ENCODE measurements at places on chromosomes 6 and 20.
A peak's percentile ranks its signal among the peaks of the same experiment; 100 is the strongest.

- no peak for DNase-seq
Observed at GRCh38 chr6:162690158-162690557, 37.4 kb downstream of the PRKN start.

- no peak for DNase-seq
Observed at GRCh38 chr6:6861995-6862394, 245.8 kb upstream of the RREB1 start.

- no peak for DNase-seq
Observed at GRCh38 chr6:12324099-12324498, 33.9 kb downstream of the EDN1 start.

- no peak for DNase-seq
Observed at GRCh38 chr6:21309807-21310221, 283.7 kb upstream of the SOX4 start.

DNA sequence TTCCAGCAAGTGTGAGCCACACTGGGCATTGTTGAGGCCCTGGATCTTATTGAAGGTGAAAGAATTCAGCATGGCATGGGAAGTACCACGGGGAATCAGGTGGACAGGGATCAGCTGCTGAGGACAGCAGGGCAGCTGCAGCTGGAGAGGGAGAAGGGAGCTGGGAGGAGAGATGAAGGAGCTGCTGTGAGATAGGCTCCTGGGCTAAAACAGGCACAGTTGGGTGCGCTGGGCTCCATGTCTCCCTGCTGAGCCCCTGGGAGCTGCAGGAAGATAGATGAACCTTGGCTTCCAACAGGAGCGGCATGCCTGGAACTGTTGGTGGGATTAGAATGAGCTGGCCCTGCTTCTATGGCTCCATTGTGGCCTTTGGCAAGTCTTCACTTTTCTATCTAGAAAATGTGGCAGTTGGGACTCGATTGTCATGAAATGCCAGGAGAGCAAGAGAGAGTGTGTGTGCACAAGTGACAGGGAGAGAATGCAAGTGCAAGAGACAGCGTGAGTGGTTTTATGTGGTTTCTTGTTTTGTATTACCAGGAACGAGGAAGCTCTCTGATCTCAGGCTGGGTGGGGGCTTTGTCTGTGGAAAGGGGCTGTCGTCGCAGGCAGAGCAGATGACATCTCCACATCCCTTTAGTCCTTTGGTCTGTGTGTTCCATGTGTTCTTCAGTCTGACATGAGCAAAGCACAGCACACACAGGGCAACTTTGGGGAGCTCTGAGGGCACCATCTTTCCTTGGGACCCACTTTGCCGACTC lies 20.4 kb downstream of the SNPH start:
- no peak for DNase-seq

GRCh38 chr6:44011350-44011920 lies 115.8 kb downstream of the MRPL14 start:
- no peak for DNase-seq

DNA sequence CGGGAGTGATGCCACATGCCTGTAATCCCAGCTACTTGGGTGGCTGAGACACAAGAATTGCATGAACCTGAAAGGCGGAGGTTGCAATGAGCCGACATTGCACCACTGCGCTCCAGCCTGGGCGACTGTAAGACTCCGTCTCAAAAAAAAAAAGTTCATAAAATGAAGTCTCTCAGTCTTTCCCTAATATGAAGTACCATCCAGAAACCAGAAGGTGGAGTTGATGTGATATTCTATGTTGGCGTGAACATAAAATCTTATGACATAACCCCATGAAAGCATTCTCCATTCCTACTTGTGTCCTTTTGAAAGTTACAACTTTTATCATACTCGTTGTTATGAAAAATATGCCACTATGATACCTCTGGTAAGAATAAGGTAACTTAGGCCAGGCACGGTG lies 5.7 kb downstream of the SOD2 start:
- no peak for DNase-seq

GRCh38 chr6:170159022-170159965 lies 131.6 kb downstream of the DLL1 start:
- peak; percentile 26 for DNase-seq

- no peak for DNase-seq
Observed at GRCh38 chr20:64239449-64240242, 15.9 kb upstream of the PCMTD2 start.

GRCh38 chr20:38242848-38243708 lies 17.5 kb downstream of the KIAA1755 start:
- DNase-seq, result peak; percentile 21

DNA sequence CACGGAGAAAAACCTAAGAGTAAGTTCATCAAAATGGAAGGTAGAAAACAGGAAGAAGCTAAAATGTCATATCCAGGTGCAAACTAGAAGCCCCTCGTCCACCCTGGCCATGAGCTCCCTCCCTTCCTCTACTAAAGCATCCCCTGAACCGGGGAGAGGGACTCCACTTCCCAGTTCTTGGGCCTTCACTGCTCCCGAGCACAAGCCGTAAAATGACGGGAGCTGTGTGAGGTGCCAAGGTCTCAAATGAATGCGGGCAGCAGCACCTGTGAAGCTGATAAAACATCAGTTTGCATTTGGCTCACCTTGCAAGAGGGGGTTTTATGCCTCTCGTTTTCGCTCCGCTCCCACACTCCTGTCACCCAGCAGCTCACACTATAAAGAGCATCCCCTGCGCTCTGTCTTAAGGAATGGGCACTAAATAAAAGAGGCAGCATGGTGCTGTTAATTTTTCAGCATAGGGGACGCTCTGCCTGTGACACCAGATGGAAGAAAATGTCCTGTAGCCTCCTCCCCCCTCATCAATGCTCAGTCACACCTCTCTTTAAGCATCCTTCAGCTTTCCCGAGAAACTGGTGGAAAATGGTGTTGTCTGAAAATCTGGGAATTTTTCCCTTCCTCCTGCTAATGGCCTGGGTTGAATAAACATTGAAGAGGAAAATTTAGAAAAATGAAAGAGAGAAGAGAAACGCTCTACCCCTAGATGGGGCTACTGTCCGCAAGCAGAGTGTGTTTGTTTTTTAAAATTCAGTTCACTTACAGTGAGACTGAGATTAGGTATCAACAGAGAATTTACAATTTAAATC lies 563.0 kb upstream of the AGPAT4 start:
- DNase-seq, result peak; percentile 36

DNA sequence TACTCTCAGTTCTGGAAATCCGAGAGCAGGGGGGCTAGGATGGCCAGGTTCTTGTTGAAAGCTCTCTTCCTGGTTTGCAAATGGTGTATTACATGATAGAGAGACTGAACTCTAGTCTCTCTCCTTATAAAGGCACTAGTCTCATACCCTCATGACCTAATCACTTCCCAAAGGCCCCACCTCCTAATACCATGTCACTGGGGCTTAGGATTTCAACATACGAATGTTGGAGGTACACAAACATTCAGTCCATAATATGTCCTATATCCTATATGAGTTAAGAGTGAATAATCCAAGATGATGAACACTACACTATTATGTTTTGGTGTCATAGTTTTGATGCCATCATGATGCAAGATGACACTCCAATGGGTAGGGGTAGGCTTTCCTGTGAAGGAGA lies 20.0 kb upstream of the TXLNB start:
- DNase-seq, result no peak

DNA sequence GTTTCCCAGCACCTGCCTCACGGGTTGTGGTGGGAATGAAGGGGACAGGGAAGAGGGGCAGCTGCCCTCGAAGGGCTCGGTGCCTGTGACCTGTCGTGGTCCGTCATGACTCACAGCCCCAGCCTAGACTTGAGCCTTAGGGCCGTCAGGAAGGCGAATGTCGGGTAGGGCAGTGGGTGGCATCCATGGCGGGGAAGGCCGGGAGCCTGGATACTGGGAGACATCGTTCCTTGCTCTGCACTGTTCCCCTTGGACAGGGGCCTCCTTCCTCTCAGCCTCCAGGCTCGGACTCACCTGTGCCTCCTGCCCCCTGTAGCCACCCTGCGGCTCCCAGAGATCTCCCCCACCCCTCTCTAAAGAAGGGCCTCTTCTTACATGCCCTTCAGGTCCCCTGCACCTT lies 52.2 kb upstream of the APCDD1L start:
- no peak for DNase-seq

GRCh38 chr20:57470666-57471495 lies 54.1 kb downstream of the CTCFL start:
- DNase-seq, result no peak

Data from NCI-H526 (cell line).